ENCODE measurements at places on chromosomes 3 and 15.

- peak; percentile 71 for DNase-seq
Measured at GRCh38 chr15:33242165-33242564, 47.7 kb upstream of the FMN1 start.

DNA sequence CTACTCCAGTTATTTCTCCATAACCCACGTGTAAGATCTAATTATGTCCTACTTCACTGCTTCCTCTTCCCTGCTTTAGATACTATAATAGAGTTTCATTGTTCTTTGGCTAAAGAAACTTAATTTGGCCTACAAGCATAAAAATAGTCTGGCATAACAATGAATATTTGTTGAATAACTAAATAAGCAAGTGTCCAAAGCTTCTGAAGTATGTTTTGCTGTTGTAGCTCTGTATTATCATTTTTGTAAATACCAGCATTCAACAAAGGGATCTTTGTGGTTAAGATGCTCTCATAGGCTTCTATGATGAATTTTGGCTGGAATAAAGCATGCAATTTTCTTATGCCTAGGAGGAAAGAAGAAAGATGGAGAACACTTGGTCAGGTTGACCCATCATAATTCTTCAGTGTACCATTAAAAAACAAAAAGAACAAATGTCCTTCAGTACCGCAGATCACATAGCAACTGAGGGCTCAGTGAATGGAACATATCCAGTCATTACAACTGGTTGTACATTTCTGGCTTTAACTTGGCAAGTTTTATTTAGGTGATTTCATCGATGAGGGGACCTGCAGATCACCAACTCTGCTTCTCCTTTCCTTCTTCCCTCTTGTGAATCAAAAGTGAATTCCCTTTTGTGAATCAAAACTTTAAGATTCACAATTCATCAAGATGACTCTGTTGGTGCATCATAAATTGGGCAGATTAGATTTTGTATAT lies 465.9 kb upstream of the TGFBR2 start:
- no peak for DNase-seq

- peak; percentile 70 for DNase-seq
Measured at GRCh38 chr3:45105855-45106671, 40.1 kb downstream of the CDCP1 start.

DNA sequence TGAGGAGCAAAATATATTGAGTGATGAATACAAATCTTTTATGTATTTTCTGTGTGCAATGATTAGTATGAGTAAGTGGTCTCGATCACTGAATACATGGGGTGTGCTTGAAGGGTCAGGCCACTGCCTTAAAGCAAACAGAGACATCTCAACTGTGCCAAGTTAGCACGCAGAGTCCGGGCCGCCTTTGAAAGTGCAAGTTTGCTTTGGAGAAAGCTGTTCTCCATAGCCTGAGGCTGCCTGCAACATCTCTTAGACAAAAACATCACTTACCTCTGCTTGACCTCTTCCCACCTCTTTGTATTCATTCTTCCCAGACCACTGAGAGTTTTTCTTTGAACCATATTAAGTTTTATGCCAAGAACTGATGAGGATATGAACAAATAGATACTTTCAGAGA lies 267.0 kb downstream of the ZBTB20 start:
- DNase-seq = no peak

GRCh38 chr3:10389339-10389738 lies 68.4 kb upstream of the SEC13 start:
- DNase-seq = no peak

DNA sequence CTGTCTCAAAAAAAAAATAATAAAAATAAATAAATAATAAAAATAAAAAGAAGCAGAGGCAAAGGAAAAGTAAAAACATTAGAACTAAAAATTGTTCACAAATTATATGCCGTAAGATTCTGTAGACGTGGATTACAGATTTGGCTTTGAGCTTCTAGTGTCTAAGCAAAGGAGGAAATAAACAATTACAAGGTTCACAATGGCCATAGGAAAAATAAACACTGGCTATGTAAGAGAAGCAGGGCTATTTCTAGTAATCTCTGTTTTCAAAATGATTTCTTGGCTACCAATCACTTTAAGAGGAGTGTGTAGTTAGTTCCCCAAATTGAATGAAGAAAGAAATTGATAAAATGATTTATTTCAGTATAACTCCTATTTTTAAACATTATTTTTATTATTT lies 54.5 kb downstream of the TMEM41A start:
- no peak for DNase-seq

- DNase-seq = no peak
Measured at GRCh38 chr3:106125321-106125720, 256.5 kb upstream of the CBLB start.

DNA sequence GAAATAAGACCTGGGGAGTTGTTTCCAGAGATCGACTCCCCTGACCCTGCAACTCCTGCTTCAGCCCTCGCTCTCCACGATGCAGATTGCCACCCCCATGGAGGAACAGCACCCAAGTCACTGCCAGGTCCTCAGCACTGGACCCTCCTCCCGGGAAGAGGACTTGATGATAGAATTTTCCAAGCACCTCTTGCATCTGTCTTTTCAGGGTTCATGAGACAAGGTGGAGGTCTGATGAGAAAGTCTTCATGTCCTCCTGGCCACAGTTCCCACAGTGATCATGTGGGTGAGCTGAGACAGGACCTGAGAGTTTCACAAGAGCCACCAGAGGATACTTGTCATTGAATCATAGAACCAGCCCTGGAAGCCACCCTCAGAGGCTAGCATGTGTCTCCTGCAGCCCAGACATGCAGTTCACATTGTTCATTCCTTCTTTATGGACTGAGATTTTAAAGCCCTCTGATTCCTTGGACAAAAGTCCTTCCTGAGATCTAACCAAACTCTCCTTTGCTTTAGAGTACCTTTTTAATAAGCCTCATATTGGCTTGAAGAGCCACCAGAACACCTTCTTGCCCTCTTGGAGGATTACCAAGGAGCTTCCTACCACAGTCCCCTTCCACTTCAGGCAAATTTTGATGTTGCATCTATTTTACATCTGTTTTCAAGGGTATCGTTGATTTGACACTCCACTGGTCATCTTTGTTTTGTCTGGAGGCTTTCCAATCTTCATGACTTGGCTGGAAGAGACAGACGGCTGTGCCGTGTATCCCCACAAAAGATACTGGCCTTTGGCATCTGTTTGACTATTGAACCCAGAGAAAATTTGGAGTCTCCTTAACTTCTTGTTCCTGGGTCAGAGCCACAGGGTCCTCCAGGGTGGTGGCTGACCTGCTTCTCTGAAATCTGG lies 224.8 kb upstream of the BHLHE40 start:
- DNase-seq = no peak

DNA sequence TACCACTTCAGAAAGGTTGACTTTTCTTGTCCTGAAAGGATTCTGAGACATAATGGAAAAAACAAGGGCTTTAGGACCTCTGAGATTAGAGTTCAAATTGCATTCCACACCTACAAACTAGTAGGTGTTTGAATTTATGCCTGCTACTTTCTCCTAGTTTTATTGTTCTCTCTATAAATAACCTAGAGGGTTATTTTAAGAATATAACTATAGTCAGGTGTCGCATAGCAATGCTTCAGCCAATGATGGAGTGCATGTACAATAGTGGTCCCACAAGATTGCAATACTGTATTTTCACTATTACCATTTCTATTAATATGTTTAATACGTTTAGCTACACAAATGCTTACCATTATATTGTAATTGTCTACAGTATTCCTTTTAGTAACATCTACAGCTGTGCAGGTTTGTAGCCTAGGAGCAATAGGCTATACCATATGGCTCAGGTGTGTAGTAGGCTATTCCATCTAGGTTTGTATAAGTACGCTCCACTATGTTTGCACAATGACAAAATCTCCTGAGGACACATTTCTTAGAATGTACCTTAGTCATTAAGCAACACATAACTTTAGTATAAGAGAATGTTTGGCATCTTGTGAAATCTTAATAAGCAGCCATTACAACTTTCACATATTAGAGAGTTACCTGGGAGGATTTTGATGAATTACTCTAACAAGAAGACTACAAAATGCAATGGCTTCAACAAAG lies 1352.5 kb downstream of the ZPLD1 start:
- DNase-seq = no peak

- DNase-seq = no peak
Measured at GRCh38 chr15:99435877-99436541, 129.8 kb upstream of the MEF2A start.

- peak; percentile 77 for DNase-seq
Measured at GRCh38 chr3:79047581-79047980, 720.2 kb downstream of the ROBO1 start.

GRCh38 chr3:160435747-160436146 lies 13.8 kb downstream of the TRIM59 start:
- no peak for DNase-seq

- DNase-seq = no peak
Measured at GRCh38 chr3:47260605-47261004, 22.0 kb downstream of the KIF9 start.

- DNase-seq = no peak
Measured at GRCh38 chr3:37139567-37140052, 34.8 kb downstream of the LRRFIP2 start.

GRCh38 chr15:78508272-78508671 lies 895 bp downstream of the HYKK start:
- no peak for DNase-seq

GRCh38 chr3:81776643-81777042 lies 15.2 kb upstream of the GBE1 start:
- no peak for DNase-seq

- no peak for DNase-seq
Measured at GRCh38 chr3:169456900-169457299, 206.6 kb downstream of the MECOM start.

DNA sequence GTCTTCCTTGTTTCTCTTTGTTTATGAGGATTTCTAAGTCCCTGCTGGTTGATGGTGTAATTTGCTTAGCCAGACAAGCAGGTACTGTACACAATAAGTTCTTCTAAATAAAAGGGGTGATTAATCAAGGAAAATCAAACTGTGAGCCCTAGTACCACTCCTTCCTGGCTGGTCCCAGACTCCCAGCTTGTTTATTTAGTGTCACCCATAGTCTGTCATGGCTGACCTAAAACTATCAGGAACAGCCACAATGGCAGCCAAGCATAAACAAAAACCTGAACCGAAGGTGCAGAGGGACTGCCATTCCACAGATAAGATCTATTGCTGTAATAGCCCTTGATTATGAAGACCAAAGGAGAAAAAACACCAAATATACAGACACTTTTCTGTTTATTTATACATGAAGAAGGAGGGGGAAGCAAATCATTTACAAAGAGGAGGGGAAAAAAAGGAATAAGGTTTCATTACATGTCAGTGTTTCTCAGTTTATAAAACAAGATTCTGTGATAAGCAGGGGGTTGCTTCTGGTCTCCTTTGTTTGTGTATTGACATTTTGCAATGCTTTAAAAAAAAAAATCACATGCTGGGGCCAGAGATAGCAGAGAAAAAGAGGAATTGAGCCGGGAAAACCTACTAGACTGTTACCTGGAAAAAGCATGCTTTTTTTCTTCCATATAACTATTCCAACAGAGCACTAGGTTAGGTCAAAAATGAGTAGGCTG lies 182.4 kb upstream of the DPH6 start:
- DNase-seq = no peak

- DNase-seq = no peak
Measured at GRCh38 chr15:31328969-31329639, 2.5 kb downstream of the KLF13 start.

DNA sequence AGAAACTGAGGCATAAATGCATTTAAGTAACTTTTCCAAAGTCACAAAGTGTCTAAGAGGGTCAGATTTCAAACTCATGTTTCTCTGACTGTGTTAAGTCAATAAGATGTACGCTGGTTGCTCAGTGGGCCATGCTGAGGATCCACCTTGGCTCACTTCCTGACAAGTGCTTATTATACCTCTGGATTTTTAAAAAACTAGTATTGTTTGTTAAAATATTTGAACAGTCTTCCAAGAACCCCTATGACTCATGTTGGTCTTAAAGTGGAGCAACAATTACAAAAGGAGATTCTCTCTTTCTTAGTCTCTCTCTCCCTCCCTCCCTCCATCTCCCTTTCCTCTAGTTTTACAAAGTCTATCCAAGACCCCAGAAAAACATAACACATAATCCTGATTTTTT lies 1050.2 kb downstream of the AGBL1 start:
- no peak for DNase-seq

GRCh38 chr15:99443768-99444446 lies 121.9 kb upstream of the MEF2A start:
- DNase-seq = no peak

GRCh38 chr3:61560517-61561373 lies 626 bp upstream of the PTPRG start:
- peak; percentile 82 for DNase-seq

- DNase-seq = no peak
Measured at GRCh38 chr15:74350295-74351275, 16.9 kb downstream of the CYP11A1 start.

DNA sequence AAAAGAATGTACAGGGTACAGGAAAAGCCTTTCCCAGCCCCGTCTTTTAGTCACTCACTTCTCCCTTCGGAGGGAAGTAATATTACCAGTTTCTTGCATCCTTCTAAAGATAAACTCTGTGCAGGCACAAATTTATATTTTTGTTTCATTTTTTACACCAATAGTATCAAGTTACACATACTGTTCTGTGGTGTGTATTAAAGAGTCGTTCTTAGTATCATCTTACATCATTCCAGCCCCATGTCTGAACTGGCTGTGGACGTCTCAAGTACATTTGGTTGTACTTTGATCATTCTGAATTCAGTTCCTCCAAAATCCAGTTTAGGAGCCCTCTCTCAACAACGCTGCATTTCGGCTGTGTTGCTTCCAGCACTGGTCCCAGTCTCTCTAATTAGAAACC lies 68.7 kb downstream of the LMLN start:
- DNase-seq = peak; percentile 60

DNA sequence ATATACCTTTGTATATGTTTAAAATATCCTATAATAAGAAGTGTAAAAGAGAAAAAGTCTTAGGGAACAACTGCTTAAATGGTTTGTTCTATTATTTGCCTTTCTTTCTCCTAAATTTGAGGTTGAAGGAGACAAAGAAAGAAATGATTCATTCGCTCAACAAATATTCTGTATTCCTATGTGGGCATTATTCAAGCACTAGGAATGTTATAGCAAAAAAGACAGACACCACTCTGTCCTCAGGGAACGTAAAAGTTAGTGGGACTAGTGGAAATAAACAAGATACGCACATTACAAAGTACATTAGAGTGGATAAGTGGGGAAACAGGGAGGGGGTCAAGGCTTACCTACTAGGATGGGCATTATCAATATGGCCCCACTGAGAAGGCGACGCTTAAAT lies 332.2 kb downstream of the LPP start:
- peak; percentile 75 for DNase-seq

GRCh38 chr15:76815421-76815820 lies 89.7 kb downstream of the SCAPER start:
- DNase-seq = no peak

- no peak for DNase-seq
Measured at GRCh38 chr3:149390772-149391212, 13.3 kb upstream of the TM4SF1 start.

Measured in fibroblast of skin of scalp (primary cell).